ENCODE measurements at places on chromosomes 11 and 22.

GRCh38 chr11:122742301-122743018, 86.9 kb downstream of the UBASH3B start:
- peak overlapping the region; percentile 73 for H3K27ac ChIP-seq
- peak; percentile 47 for DNase-seq
- no peak overlapping the region for H3K4me3 ChIP-seq
- H3K36me3 ChIP-seq, result no peaks in the 10 kb centered on the region

GRCh38 chr11:80815752-80816453, 1375.1 kb upstream of the TENM4 start:
- no peak overlapping the region for H3K27ac ChIP-seq
- H3K36me3 ChIP-seq, result no peaks in the 10 kb centered on the region

DNA sequence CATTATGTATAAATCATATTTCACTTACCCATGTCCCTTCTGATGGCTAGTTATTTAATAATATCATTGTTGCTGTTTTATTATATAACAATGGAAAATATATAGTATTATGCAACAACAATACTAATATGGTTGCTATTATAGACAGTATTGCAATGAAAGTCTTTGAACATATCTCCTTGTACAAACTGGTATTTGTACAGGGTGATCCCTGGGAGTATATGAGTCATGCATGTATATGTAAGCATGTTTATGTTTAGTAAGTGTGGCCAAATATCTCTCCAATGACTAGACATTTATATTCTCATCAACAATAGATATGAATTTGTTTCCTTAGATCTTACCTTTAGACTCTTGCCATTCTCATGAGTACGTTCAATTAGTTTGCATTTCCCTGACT, 55.9 kb downstream of the KCNC1 start:
- H3K4me1 ChIP-seq, result peaks cover 4% of the 10 kb centered on the region
- no peaks in the 10 kb centered on the region for H3K27me3 ChIP-seq
- DNase-seq, result peak; percentile 75
- H3K27ac ChIP-seq, result no peak overlapping the region
- H3K4me3 ChIP-seq, result no peak overlapping the region

DNA sequence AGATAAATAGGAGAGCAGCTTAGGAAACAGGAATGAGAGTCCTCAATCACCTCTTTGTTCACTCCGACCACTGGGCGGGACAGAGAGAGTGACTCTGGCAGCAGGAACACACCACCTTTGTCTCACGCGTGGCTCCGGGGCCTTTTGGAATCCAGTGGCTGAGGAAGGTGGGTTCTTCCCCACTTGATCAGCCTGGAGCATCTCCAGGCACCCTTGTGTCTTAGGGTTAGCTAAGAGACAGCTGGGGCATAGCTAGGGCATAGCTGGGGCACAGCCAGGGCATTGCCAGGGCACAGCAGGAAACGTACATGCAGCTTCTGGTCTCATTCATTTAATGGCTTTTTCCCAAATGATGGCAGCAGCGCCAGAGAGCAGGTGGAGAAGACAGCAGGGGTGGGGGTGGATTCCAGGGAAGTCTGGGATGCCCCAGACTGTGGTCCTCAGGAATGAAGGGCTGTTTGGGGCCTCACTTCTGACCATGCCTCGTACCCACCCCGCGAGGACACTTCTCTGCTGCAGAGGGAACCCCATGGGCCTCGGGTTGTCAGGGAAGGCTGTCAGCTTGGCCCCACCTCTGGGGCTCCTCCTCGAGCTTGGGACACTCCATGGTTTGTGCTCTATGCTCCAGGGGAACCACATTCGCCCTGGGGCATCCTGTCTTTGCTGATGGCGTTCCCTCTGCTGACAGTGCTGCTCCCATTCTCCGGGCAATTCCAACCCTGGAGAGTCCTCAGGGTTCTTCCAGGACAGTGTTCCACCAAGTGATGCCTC, 30.4 kb upstream of the SHANK2 start:
- no peaks in the 10 kb centered on the region for H3K36me3 ChIP-seq
- no peak overlapping the region for H3K27ac ChIP-seq
- peaks cover 46% of the 10 kb centered on the region for H3K27me3 ChIP-seq
- DNase-seq, result no peak
- peaks cover 22% of the 10 kb centered on the region for H3K4me1 ChIP-seq
- H3K4me3 ChIP-seq, result no peak overlapping the region

- H3K27me3 ChIP-seq, result peaks cover 83% of the 10 kb centered on the region
- no peaks in the 10 kb centered on the region for H3K36me3 ChIP-seq
- no peaks in the 10 kb centered on the region for H3K4me1 ChIP-seq
- no peak overlapping the region for H3K27ac ChIP-seq
These were observed 123.3 kb upstream of the TBCEL start for GRCh38 chr11:120900643-120901042.

DNA sequence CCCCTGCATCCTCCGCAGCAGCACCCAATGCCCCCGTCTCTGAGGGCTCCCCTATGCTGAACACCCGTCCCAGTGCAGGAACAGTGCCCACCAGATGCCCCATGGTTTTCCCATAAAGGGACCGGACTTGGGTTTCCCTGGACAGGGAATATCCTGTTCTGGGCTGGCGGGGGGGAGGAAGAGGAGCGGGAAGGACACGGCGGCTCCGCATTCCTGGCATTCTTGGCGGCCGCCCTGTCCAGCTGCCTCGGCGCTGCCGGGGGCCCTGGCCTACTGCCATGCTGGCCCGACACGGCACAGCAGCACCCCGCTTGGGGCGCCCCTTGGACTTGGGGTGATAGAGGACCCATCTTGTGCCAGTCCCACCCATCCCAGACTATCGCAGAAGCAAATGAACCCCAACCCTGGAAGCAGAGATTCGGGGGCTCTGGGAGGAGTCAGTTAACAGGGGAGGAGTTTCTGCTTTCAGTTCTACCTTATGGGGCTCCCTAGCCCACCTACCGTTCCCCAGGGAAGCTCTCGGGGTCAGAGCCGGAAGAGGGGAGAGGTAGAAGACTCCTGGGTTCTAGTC, 23.7 kb upstream of the CBX7 start:
- peaks cover 4% of the 10 kb centered on the region for H3K27me3 ChIP-seq
- no peaks in the 10 kb centered on the region for H3K36me3 ChIP-seq
- H3K4me1 ChIP-seq, result peaks cover 59% of the 10 kb centered on the region
- no peak overlapping the region for H3K4me3 ChIP-seq
- DNase-seq, result peak; percentile 80
- H3K27ac ChIP-seq, result peak overlapping the region; percentile 97

GRCh38 chr11:100961633-100962032, 168.0 kb downstream of the PGR start:
- no peak overlapping the region for H3K27ac ChIP-seq
- H3K36me3 ChIP-seq, result peaks cover 31% of the 10 kb centered on the region
- no peak overlapping the region for H3K4me3 ChIP-seq
- peak; percentile 3 for DNase-seq
- H3K4me1 ChIP-seq, result no peaks in the 10 kb centered on the region

DNA sequence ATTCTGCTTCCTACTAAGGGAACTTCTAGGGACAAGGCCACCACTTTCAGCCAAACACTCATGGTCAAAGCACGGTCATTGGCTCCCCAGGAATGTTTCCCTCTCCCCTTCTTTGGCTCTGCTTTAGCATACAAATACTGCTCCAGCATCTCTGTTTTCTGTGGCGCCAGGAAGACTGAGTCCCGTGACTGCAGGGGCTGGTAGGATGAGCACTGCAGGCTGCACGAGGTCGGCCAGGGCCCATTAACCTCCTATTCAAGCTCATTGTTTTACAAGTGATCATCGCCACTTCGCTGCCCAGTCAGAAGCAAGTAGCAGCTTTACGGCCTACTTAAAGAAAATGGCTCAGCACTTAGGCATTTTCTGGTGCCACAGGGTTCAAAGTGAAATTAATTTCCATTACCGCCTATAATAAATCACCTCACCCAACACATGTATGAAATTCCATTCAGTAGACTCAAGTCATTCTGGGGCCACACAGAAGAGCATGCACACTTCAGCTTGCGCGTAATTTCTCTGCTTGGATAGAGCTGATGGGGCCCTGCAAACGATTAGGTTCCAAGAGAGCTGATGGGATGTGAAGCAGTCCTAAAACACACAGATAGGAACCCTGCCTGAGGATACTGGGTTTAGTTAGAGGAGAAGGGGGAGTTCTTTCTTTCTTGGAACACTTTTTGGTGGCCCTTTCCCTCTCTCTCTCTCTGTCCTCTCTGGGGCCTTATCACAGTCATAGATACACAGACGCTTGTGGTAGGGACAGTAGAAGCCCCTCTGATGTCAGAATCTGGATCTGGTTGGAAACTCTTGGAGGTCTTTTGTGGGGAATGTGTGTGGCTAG, 173.7 kb downstream of the KIF18A start:
- H3K4me1 ChIP-seq, result no peaks in the 10 kb centered on the region
- H3K27me3 ChIP-seq, result no peaks in the 10 kb centered on the region
- H3K27ac ChIP-seq, result peak overlapping the region; percentile 100
- peak; percentile 99 for DNase-seq
- peak overlapping the region; percentile 21 for H3K4me3 ChIP-seq

- DNase-seq, result no peak
- no peaks in the 10 kb centered on the region for H3K36me3 ChIP-seq
- no peak overlapping the region for H3K4me3 ChIP-seq
These were observed 33.8 kb downstream of the TECTA start for GRCh38 chr11:121134741-121135312.

DNA sequence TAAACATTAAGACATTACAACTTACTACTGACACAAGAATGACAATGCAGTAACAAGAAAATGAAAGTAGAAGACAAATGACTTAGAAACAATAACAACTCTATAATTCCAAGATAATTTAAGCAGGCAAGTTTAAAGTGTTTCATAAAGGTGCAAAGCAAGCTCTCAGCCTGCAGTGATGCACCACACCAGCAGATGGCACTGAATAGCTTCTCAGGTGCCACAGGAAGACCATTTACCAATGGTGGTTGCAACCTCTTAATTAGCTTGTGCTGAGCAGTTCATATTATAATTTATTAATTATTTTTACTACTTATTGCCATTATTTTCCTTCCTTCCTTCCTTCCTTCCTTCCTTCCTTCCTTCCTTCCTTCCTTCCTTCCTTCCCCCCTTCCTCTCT, 60.6 kb downstream of the NXPE2 start:
- H3K36me3 ChIP-seq, result no peaks in the 10 kb centered on the region
- H3K4me1 ChIP-seq, result no peaks in the 10 kb centered on the region
- no peak overlapping the region for H3K4me3 ChIP-seq
- no peak overlapping the region for H3K27ac ChIP-seq
- DNase-seq, result peak; percentile 45
- peaks cover 4% of the 10 kb centered on the region for H3K27me3 ChIP-seq

- H3K27me3 ChIP-seq, result no peaks in the 10 kb centered on the region
- DNase-seq, result peak; percentile 55
- H3K27ac ChIP-seq, result no peak overlapping the region
- H3K36me3 ChIP-seq, result peaks cover 64% of the 10 kb centered on the region
These were observed 2.3 kb downstream of the CASTOR1 start for GRCh38 chr22:30286813-30287647.

DNA sequence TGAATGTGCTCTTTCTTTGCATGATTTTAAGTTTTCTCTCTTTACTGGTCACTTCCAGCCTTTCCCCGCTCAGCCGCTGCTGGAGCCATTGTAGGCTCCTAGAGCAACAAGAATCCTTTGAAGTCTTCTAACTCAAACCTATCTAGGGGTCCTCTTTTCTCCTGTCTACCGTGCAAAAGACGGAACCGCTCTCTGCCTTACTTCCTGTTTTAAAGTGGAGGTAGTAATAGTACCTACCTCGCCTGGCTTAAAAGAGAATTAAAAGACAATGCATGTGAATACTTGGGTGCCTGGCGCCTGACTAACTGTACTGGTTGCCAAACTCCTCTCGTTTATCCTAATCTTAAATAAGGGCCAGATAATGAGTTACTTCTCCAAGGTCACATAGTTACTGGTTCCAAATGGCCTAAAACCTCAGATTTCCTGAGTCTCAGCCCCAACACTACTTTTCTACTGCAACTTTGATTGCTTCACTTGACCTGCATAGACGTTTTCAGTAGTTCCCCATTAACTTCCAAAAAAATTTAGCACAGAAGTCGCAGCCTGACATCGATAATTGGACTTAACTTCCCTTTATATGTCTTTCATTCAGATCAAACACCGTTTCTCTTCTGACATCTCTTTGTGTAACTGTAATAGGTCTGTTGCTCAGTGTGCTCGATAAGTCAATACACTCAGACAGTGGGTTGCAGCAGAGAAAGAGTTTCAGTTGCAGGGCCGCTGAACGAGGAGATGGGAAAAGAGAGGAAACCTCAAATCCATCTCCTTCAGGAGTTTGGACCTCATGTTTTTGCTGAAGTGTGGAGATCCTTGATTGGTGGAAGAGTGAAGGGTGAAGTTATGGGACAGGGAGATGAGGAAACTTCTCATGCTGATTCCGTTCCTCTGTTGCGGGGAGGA, 891 bp downstream of the SAMM50 start:
- H3K4me3 ChIP-seq, result peak overlapping the region; percentile 90
- peak; percentile 15 for DNase-seq
- H3K4me1 ChIP-seq, result peaks cover 11% of the 10 kb centered on the region
- H3K36me3 ChIP-seq, result peaks cover 6% of the 10 kb centered on the region

DNA sequence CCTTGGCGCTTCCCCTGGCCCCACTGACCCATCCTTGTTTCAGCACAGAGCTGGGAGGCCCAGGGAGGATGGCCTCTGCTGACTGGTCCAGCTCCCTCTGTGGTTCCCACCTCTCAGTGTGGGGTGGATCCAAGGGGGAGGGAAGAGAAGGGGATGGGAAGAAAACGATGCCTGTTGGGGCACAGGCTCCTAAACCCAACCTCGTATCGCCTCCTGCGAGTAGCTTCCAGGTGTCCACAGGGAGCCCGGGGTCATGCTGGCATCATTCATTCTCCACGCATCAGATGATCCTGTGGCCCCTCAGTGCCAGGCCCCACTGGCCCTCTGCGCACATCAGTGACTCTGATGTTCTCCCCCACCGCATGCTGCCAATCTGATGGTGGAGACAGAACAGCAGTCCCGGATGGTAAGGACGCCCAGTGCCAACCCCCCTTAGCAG, 5.1 kb downstream of the MYEOV start:
- peak overlapping the region; percentile 76 for H3K27ac ChIP-seq
- peaks cover 55% of the 10 kb centered on the region for H3K4me1 ChIP-seq
- DNase-seq, result peak; percentile 50
- H3K4me3 ChIP-seq, result no peak overlapping the region

- no peak for DNase-seq
- H3K4me3 ChIP-seq, result no peak overlapping the region
- no peaks in the 10 kb centered on the region for H3K27me3 ChIP-seq
- peaks cover 3% of the 10 kb centered on the region for H3K4me1 ChIP-seq
These were observed 87.5 kb downstream of the PRMT3 start for GRCh38 chr11:20474882-20475517.

DNA sequence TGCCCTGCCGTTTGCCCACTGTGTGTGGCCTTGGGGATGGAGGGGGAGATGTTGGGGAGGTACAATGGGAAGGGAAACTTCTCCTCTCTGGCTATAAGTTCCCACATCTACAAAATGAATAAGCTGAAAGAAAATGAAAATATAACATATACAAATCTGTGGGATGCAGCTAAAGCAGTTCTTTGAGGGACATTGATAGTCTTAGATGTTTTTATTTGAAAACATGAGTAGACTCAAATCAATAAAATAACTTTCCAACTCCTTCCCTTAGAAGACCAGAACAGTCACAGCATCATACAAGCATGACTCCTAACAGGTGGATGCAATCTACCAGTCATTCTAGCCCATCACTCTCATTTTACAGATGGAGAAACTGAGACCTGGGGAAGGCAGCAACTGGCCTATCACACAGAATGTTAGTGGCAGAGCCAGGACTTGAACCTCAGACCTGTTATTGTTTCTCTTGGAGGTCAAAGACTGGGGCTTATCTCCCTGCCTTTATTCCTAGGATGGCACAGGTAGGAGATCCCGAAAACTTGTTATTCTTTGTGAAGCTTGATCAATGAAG, 25.2 kb upstream of the CCDC86 start:
- H3K4me1 ChIP-seq, result no peaks in the 10 kb centered on the region
- no peaks in the 10 kb centered on the region for H3K36me3 ChIP-seq
- no peak overlapping the region for H3K4me3 ChIP-seq
- no peak for DNase-seq
- peaks cover 36% of the 10 kb centered on the region for H3K27me3 ChIP-seq
- H3K27ac ChIP-seq, result no peak overlapping the region

Measured in mesenchymal stem cell (in vitro differentiated cells and primary cell).